Dermis blood vessel endothelial cell (primary cell): ENCODE measurements at places on chromosomes 4 and X. TPM values are rescaled to one million over a fixed set of nuclear protein-coding genes. Genes with fewer than 3 reads are reported as not detected.

GRCh38 chr4:94833394-94833793 is 75.6 kb downstream of the BMPR1B start:
- DNase-seq = no peak

DNA sequence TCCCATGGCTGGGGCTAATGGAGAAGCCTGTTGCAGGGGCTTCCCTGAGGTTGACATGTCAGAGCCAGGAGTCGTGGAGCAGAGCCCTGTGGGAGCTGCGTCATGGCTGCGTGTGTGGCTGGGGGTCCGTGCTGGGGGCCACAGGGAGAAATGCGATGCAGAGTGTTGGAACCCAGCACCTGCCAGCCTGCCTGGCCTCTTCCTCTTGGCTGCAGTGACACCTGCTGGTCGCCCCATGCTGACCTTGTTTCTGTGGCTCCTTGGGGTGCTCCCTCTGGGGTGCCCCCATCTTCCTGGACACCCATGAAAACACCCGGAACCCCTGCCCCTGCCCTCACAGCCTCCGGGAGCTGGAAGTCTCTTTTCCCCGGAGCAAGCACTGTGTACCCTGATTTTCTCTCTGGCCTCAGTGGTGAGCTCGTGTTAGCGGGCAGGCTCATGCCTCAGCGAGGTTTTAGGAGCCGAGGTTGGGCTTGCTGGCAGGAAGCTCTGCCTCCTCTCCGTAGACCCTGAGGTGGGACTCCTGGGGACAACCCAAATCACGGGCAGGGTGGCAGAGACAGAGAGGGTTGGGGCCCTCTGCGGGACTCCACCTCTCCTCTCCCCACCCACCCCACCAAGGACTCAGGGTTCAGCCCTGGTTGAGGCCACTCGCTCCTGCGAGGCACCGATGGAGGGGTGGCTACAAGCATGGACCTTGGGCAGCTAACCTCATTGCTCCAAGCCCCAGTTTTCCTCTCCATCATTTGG is 103.7 kb downstream of the SORCS2 start:
- peak; percentile 42 for DNase-seq

DNA sequence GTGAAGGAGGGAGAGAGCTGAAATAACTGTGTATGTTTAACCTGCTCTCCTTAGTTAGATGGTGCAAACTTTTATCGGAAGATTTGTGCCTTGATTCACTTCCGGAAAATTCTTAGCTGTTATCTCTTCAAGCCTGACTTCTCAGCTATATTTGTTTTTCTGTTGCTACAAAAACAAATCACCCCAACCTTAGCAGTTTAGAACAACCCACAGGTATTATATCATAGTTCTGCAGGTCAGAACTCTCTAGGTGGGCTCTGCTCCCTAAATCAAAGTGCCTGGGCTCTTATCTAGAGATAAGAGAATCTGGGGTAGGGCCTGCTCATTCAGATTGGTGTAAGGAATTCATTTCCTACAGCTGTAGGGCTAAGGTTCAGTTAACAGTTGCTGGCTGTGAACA is 15.1 kb upstream of the CEP135 start:
- no peak for DNase-seq

The MAML3 gene
- total RNA-seq = 5.6 and 7.7 TPM in 2 replicates

- DNase-seq = no peak
Observed at GRCh38 chrX:10926404-10926803, 184.7 kb upstream of the HCCS start.

GRCh38 chr4:82710197-82710929 is 88.2 kb downstream of the SCD5 start:
- no peak for DNase-seq

DNA sequence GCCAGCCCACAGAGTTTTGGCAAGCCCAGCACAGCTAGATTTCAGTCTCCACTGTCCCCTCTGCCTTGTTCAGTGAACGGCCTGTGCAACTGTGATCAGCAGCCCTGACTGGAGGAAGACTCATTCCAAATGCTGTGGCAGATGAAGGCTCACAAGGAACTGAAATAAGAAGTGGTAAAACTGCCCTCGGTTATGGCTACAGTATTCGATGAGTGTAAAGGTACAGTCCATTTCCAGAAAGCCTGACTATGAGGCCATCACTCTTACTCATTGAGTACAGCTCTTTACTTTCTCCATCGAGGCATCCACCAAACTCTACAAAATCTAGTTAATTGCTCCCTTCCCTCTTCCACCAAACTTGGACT is 69.1 kb downstream of the RHOH start:
- DNase-seq = no peak

DNA sequence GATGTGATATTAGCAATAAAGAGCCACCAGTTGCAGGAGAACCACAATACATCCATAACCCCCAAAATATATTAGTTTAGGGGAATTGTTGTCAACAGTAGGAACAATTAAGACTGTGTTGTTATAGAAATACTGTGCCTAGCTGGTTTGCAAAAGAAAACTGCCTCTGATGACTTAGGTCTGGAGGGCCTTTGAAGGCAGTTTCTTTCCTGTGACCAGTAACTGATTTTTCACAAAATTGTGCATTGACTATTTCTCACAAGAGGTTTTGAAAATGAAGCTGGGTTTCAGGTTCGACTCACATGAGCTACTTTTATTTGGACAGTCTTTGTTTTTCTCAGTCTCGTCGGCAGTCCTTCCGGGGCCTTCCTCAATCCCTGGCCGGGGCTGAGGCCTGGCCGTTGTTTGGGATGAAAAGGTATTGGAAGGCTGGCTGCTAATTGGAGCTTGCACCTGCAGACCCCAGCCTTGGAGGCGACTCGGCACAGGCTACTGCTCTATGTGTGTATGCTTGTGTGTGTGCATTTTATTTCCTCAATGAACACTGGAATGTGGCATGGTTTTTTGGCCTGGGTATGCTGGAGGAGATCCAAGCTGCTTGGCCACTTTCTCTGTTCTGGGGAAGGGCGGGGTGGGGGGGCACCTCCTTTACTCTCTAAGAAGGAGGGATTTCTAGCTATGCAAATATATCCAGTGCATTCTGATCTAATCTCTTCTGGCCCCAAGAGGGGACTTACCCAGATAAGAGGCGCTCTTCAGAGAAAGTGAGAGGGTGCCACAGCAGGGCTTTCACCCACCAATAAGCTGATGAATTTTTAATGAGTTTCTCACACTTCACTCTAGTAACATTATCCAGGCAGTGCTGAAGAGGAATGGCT is 49.5 kb upstream of the LNX1 start:
- DNase-seq = no peak

DNA sequence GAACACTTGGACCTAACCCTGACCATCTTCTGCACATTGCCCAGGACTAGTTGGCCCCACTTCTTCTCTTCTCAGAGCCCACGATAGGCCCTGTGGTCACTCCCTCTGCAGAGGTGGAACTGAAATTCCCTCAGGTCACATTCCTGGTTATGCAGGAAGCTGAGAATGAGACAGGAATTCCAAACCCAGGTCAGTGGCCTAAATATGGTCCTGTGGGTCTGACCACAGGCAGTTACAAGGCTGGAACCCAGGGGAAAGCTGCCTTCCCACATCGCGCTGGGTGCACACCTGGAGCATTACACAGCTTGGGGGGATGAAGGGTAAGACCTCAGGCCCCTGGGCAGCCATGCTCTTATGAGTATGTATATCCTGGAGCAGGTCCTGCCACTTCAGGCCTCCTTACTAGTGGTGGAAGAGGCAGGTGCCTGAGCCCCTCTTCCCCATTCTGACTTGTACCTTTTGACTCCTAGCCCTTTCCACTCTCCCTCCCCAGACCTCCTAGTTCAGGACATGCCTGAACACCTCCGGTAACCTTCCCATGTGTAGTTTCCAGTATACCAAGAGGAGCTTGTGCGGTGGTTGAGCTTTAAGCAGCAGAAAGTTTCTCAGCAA is 173.5 kb downstream of the ASMT start:
- no peak for DNase-seq

GRCh38 chr4:128571747-128572146 is 237.8 kb upstream of the JADE1 start:
- DNase-seq = peak; percentile 94

The UCHL1 gene
- 235 and 251 TPM in 2 replicates for total RNA-seq
